ENCODE measurements at places on chromosomes 2 and 18. TPM values are rescaled to one million over a fixed set of nuclear protein-coding genes. Genes with fewer than 3 reads are reported as not detected.

TUBB8B gene
- total RNA-seq: not detected

ADRA2B gene
- total RNA-seq: not detected

SERPINB5 gene
- total RNA-seq: not detected

TFPI gene
- 111 TPM for total RNA-seq

Data from fibroblast of lung (primary cell).